Mesothelial cell of epicardium (in vitro differentiated cells): ENCODE measurements at places on chromosomes 5 and 9. TPM values are rescaled to one million over a fixed set of nuclear protein-coding genes. Genes with fewer than 3 reads are reported as not detected.

DNA sequence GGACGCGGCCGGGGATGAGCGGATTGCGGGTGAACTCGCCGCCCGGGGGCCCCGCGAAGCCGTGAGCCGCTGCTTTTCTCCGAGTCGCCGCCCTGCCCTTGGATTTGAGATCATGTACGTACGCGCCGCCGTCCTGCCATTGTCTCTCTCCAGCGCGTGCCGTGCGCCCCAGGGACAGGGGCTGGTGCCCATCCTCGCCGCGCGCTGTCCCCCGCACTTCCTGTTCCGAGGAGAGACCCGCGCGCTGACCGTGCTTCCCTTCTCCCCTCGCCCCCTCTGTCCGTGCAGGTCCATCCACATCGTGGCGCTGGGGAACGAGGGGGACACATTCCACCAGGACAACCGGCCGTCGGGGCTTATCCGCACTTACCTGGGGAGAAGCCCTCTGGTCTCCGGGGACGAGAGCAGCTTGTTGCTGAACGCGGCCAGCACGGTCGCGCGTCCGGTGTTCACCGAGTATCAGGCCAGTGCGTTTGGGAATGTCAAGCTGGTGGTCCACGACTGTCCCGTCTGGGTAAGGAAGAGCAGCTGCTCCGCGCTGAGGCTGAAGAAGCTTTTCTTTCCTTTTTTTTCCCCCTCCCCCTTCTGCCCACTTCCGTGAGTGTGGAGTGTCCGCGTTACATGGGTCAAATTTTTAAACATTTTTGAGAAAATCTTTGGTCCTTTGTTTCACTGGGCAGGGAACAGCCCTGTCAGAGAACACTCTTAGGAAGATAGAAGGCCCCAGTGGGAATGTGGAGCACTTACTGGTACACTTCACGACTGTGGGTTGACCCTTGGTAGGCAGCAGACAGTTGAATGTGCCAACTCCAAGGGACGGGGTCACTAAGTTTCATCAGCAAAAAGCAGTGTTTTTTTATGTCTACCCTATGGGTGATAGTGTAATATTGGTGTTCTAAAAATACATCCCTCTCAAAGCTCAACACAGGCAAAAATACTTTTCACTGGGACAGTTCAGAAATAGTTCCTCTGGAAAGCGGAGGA, 727 bp downstream of the RHOBTB3 start:
- H3K27ac ChIP-seq = peak overlapping the region; percentile 95
- H3K27me3 ChIP-seq = no peaks in the 10 kb centered on the region
- peak overlapping the region; percentile 87 for H3K4me3 ChIP-seq
- peak; percentile 38 for DNase-seq
- no peaks in the 10 kb centered on the region for H3K36me3 ChIP-seq

DNA sequence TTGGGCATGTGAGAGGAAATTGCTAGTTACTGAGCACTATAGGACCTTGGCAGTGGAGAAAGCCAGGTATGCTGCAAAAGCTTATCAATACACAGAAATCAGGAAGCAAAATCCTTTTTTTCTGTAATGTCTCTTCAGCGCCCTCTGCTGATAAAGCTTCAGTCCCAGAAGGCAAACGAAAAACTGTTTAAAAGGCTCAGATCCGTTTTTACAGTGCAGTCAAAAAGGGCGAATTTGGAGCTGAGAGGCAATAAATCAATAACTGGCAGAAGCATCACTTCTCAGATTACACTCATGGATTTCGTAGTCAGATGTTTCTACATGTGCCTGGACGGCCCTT, 1.1 kb upstream of the MAN2A1 start:
- DNase-seq = no peak
- peaks cover 24% of the 10 kb centered on the region for H3K4me1 ChIP-seq
- H3K27ac ChIP-seq = peak overlapping the region; percentile 99
- peaks cover 3% of the 10 kb centered on the region for H3K36me3 ChIP-seq
- peak overlapping the region; percentile 85 for H3K4me3 ChIP-seq

DNA sequence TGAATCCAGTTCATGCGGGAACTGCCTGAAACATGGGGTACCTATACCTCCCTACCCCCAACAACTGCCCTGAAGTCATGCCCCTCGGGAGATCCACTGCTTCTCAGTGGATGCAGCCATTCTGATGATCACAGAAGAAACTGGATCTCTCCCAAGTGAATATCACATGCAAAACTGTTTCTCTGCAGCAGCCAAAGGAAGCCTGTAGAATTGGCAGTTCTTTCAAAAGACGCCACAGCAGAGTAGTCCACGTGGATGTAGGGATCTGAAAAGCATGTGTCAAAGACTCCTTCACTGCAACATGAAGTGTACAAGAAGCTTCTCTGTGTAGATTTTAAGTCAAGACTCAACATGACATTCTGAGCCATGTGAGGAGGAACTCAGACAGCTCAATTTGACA, 286.7 kb downstream of the NR3C1 start:
- peaks cover 19% of the 10 kb centered on the region for H3K4me1 ChIP-seq
- no peaks in the 10 kb centered on the region for H3K27me3 ChIP-seq
- DNase-seq = no peak
- no peak overlapping the region for H3K4me3 ChIP-seq
- no peak overlapping the region for H3K27ac ChIP-seq
- no peaks in the 10 kb centered on the region for H3K36me3 ChIP-seq

GRCh38 chr5:102536323-102536928, 37.6 kb upstream of the SLCO6A1 start:
- no peaks in the 10 kb centered on the region for H3K27me3 ChIP-seq
- H3K4me3 ChIP-seq = no peak overlapping the region
- no peak overlapping the region for H3K27ac ChIP-seq
- no peaks in the 10 kb centered on the region for H3K36me3 ChIP-seq
- DNase-seq = no peak

DNA sequence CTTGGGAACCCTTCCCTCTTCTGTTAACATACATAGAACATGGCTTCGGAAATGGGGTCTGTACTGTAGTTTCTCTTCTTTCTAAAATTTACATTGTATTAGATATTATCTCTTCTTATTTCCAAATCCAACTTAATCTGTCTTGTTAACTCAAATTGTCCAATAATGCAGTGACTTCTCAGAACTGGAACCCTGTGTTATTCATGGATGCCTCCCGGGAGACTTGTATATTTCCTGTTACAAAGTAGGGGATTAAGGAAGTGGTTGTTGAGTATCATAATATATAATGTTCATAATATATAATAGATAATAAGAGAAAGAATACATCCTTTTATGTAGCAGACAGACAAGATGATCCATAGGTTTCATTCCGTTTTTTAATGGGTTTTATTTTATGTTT, 128.4 kb downstream of the ZSWIM6 start:
- H3K36me3 ChIP-seq = no peaks in the 10 kb centered on the region
- H3K4me1 ChIP-seq = peaks cover 49% of the 10 kb centered on the region
- no peak for DNase-seq
- H3K4me3 ChIP-seq = no peak overlapping the region

- H3K27me3 ChIP-seq = peaks cover 50% of the 10 kb centered on the region
- no peaks in the 10 kb centered on the region for H3K36me3 ChIP-seq
- DNase-seq = no peak
- H3K4me1 ChIP-seq = peaks cover 7% of the 10 kb centered on the region
Measured at GRCh38 chr9:122348288-122348777, 22.5 kb upstream of the PTGS1 start.

- DNase-seq = no peak
- peak overlapping the region; percentile 59 for H3K27ac ChIP-seq
- H3K4me1 ChIP-seq = peaks cover 40% of the 10 kb centered on the region
- no peaks in the 10 kb centered on the region for H3K36me3 ChIP-seq
Measured at GRCh38 chr5:66440202-66440680, 156.0 kb upstream of the MAST4 start.

- no peaks in the 10 kb centered on the region for H3K27me3 ChIP-seq
- H3K4me1 ChIP-seq = peaks cover 18% of the 10 kb centered on the region
- no peaks in the 10 kb centered on the region for H3K36me3 ChIP-seq
- peak overlapping the region; percentile 96 for H3K4me3 ChIP-seq
- H3K27ac ChIP-seq = peak overlapping the region; percentile 11
Measured at GRCh38 chr5:76404223-76405211, 1.4 kb downstream of the IQGAP2 start.

DNA sequence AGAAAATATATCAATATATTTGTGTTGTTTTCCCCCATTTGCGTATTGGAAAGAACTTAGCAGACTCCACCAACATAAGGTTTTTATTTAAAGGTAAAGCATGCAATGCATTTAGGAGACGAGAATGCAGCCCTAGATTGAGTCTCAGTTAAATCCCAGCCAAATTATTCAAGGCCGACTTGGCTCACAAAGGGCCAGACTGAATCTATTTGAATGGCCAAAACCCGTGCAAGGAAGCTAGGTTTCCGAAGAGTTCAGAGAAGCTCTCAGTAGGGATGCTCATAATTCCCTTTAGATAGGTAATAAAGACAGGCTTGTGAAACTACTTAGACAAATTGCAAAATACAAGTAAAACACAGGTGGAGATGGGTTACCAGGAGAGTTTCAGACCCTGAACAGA, 520.3 kb downstream of the CDH9 start:
- H3K27ac ChIP-seq = no peak overlapping the region
- no peak for DNase-seq
- H3K4me3 ChIP-seq = no peak overlapping the region
- no peaks in the 10 kb centered on the region for H3K4me1 ChIP-seq
- no peaks in the 10 kb centered on the region for H3K27me3 ChIP-seq
- no peaks in the 10 kb centered on the region for H3K36me3 ChIP-seq

DNA sequence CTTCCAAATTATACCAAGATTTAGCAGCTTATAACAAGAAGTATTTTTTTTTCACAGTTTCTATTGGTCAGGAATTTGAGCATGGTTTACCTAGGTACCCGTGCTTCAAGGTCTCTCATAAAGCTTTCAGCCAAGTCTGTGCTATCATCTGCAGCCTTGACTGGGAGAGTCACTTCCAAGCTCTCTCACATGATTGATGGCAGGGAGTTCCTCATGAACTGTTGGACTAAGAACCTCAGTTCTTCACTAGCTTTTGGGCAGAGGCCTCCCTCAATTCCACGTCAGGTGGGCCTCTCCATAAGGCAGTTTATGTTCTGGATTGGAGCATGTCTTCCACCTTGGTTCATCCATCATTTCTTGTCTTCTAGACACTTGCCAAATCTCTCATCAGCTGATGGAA, 39.9 kb upstream of the APC start:
- H3K4me1 ChIP-seq = peaks cover 8% of the 10 kb centered on the region
- H3K36me3 ChIP-seq = no peaks in the 10 kb centered on the region
- H3K4me3 ChIP-seq = no peak overlapping the region
- DNase-seq = no peak
- H3K27ac ChIP-seq = no peak overlapping the region

- H3K4me1 ChIP-seq = peaks cover 17% of the 10 kb centered on the region
- H3K36me3 ChIP-seq = no peaks in the 10 kb centered on the region
- DNase-seq = no peak
- no peak overlapping the region for H3K27ac ChIP-seq
- no peak overlapping the region for H3K4me3 ChIP-seq
Measured at GRCh38 chr5:95660060-95660459, 13.5 kb downstream of the RFESD start.

- H3K27me3 ChIP-seq = no peaks in the 10 kb centered on the region
- H3K4me3 ChIP-seq = no peak overlapping the region
- no peak overlapping the region for H3K27ac ChIP-seq
- no peaks in the 10 kb centered on the region for H3K36me3 ChIP-seq
Measured at GRCh38 chr5:102778478-102778877, 23.4 kb downstream of the PAM start.

GRCh38 chr5:179772351-179772750, 21.4 kb upstream of the LTC4S start:
- no peak overlapping the region for H3K27ac ChIP-seq
- H3K4me1 ChIP-seq = no peaks in the 10 kb centered on the region
- DNase-seq = no peak
- no peaks in the 10 kb centered on the region for H3K27me3 ChIP-seq
- H3K36me3 ChIP-seq = peaks cover 47% of the 10 kb centered on the region
- no peak overlapping the region for H3K4me3 ChIP-seq

DNA sequence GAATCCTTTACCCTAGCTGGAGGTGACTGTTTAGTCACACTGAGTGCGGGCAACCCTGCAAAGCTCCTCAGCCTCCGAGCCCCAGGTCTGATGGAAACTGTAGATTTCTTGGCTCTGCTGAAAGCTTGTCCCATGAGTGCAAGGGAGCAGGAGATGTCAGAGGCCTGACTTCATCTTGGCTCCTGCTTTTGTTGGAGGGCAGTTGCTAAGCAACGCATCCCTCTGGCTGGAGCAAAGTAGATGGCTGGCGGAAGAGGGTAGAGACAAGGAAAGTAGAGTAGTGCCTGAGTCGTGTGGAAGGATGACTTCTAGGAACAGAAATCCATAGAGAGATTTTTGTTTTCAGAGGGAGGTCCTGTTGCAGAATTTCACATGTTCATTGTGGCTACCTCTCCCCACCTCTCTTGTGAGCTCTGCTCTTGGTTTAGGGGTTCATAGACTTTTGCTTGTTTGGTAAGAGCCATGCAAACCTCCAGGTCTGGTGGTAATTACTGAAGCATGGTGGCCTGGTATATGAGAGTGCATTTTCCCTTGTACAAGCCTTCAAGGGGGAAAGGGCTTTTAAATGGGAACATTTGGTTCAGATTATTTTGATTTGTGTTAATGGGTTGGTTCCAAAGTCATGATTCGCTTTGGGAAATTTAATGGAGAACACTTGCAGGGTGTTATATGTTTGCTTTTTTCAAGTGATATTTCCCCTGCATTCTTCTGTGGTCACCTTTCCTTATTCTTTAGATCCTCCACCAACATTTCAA, 71.5 kb downstream of the ARHGAP26 start:
- no peak overlapping the region for H3K4me3 ChIP-seq
- H3K27ac ChIP-seq = no peak overlapping the region
- no peak for DNase-seq

DNA sequence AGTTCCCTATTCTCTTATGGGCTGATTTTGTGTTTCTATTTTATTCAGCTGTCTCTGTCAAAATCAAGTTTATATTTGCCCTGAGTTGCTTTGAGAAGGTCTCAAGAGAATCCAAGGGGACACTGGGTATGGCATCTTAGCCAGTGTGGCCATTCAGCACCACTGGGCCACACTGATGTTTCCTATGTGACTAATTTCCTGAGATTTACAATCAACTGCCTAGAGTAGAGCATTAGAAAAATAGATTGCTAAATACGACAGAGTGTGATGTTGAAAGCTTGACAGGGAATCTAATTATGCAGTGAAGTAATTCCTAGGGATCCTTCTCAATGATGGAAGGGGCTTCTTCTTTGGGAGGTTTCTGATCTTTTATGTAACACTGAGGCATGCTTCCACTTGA, 141.7 kb downstream of the SV2C start:
- peaks cover 5% of the 10 kb centered on the region for H3K4me1 ChIP-seq
- no peak for DNase-seq
- H3K4me3 ChIP-seq = no peak overlapping the region
- peaks cover 6% of the 10 kb centered on the region for H3K27me3 ChIP-seq
- no peaks in the 10 kb centered on the region for H3K36me3 ChIP-seq

The LRRTM2 gene
- total RNA-seq = 0.09 to 0.18 TPM (median 0.13 TPM) in 3 replicates

The YTHDC2 gene
- 34.0 to 38.2 TPM (median 37.0 TPM) in 3 replicates for total RNA-seq

The CDC20B gene
- 0.09 to 0.16 TPM in 2 of 3 replicates, not detected in the other for total RNA-seq

The CCNI2 gene
- total RNA-seq = 1.5 to 2.5 TPM (median 1.8 TPM) in 3 replicates

The UBE2QL1 gene
- total RNA-seq = 3.9 to 4.4 TPM (median 4.2 TPM) in 3 replicates

The AFF4 gene
- 117 to 119 TPM (median 117 TPM) in 3 replicates for total RNA-seq

The MEGF10 gene
- 2.8 to 4.1 TPM (median 3.0 TPM) in 3 replicates for total RNA-seq

The IFNE gene
- 1.6 to 2.0 TPM (median 1.7 TPM) in 3 replicates for total RNA-seq

The TMOD1 gene
- total RNA-seq = 0.49 to 0.66 TPM (median 0.59 TPM) in 3 replicates

The SERF1A gene
- 21.8 to 25.6 TPM (median 23.3 TPM) in 3 replicates for total RNA-seq
